ENCODE measurements at places on chromosomes 1 and 21. TPM values are rescaled to one million over a fixed set of nuclear protein-coding genes. Genes with fewer than 3 reads are reported as not detected.

The KLF17 gene
- total RNA-seq: under 0.01 TPM

The DESI2 gene
- total RNA-seq: 49.9 TPM

The PROK1 gene
- total RNA-seq: not detected

The NR1I3 gene
- not detected for total RNA-seq

The PRRX1 gene
- total RNA-seq: 203 TPM

The OR6K3 gene
- total RNA-seq: not detected

The THEM5 gene
- not detected for total RNA-seq

The OPN3 gene
- total RNA-seq: 47.5 TPM

The TMCC2 gene
- 3.2 TPM for total RNA-seq

The FGR gene
- not detected for total RNA-seq

The TENT5C gene
- total RNA-seq: 6.1 TPM

The LPAR3 gene
- total RNA-seq: 2.6 TPM

The DIPK1A gene
- 19.0 TPM for total RNA-seq

The FCRL3 gene
- total RNA-seq: not detected

The IFI44 gene
- total RNA-seq: 4.7 TPM

The APOBEC4 gene
- not detected for total RNA-seq

The LEMD1 gene
- not detected for total RNA-seq

The SERTAD4 gene
- total RNA-seq: 31.1 TPM

The NBPF26 gene
- 32.8 TPM for total RNA-seq

The KIF2C gene
- total RNA-seq: 26.8 TPM

The CASQ2 gene
- not detected for total RNA-seq

The RBP7 gene
- 0.43 TPM for total RNA-seq

The TCP10L gene
- total RNA-seq: 0.32 TPM

The IL10 gene
- under 0.01 TPM for total RNA-seq

The C4BPB gene
- 0.32 TPM for total RNA-seq

Measured in fibroblast of villous mesenchyme (primary cell).